HEK293T (cell line): ENCODE measurements at places on chromosomes 1 and 21.

- no peak for DNase-seq
Measured at GRCh38 chr1:165624441-165624840, 6.6 kb upstream of the MGST3 start.

- DNase-seq = peak; percentile 88
Measured at GRCh38 chr1:26111530-26112406, at the start of gene PDIK1L. TSS of gene PDIK1L (plus strand) at chr1:26111824. CDS start at chr1:26114309, 2,485 bp downstream.

GRCh38 chr1:212368073-212368484, 46.6 kb downstream of the PACC1 start:
- DNase-seq = peak; percentile 85

- no peak for DNase-seq
Measured at GRCh38 chr1:90417126-90417525, 300.0 kb downstream of the BARHL2 start.

GRCh38 chr1:29767088-29767685, 530.9 kb downstream of the PTPRU start:
- DNase-seq = no peak

- no peak for DNase-seq
Measured at GRCh38 chr1:89802841-89803240, 18.0 kb upstream of the LRRC8D start.

DNA sequence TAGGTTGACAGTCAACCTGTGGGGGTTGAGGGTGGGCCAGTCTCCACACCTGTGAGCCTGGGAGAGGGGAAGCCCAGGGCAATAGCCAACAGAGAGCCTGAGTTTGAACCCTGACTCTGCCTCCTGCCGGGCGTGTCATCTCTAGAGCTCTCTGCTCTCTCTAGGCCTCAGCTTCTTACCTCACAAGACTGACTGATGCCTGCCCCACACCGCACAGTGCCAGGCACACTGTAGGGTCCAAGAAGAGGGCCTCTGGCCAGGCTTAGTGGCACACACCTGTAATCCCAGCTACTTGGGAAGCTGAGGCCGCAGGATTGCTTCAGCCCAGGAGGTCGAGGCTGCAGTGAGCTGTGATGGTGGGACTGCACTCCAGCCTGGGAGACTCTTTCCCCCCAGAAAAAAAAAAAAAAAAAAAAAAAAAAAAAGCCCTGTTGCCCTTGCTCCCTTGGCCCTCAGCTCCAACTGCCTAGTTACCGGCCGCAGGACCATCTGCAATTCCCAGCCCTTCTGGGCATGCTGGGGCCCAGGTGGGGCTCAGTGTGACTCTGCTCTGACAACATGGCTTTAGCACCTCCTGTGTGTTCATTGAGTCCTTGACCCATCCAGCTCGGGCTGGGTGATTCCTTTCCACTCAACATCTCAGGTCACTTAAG, 25.1 kb downstream of the GRHL3 start:
- DNase-seq = no peak

DNA sequence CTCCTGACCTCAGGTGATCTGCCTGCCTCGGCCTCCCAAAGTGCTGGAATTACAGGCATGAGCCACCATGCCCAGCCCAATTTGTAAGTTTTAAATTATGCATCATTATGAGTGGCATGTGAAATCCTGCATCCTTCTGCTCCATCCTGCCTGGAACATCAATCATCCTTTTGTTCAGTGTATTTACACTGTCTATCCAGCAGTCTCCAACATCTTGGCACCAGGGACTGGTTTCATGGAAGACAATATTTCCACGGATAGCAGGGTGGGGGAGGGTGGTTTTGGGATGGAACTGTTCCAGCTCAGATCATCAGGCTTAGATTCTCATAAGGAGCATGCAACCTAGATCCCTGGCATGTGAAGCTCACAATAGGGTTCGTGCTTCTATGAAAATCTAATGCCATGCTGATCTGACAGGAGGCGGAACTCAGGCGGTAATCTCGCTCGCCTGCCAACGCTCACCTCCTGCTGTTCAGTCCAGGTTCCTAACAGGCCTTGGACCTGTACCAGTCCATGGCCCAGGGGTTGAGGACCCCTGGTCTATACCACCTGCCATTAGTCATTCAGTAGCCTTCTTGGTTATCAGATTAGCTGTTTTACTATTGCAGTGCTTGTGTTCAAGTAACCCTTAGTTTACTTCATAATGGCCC, 22.2 kb upstream of the TCEA3 start:
- DNase-seq = no peak

GRCh38 chr1:221509575-221510355, 232.1 kb downstream of the DUSP10 start:
- no peak for DNase-seq

DNA sequence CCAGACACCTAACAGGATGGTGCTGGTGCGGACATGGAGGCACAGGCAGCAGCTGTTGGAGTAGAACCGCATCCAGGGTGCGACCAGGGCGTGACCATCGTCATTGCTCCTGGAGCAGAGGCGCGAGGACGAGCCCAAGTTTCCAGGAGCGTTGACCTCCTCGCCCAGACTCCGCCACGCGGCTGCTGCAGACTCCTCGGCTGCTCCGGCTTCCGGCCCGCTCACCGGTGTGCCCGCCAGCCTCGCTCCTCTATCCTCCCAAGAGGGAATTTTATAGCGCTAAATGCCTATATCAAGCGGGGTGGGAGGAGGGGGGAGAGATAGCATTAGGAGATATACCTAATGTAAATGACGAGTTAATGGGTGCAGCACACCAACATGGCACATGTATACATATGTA, 5.3 kb upstream of the S100A12 start:
- DNase-seq = no peak

DNA sequence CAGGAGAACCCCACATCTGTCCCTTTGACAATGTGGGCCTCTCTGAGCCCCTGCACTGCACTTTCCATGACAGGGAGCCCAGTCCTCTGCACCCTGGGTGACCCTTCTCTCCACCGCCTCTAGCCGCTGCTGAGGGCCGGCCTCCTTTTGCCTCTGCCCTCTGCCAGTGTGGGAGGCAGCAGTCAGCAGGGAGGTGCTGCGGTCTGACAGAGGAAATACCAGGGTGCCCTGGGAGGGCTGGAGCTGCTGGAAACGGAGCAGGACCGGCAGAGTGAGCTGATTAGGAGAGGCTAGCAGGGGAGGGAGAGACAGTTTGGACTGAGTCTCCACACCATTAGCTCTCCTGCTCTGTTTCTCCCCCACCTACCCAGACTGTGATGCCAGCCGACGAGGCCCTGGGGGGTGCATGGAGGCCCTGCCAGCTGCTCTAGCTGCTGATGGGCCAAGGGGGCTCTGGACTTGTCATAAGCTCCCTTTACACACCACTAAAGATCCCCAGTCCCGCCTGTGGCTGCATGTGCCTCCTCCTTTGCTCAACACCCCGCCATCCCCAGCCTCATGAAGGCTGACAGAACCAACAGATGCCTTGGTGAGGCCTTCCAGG, 171.1 kb upstream of the KLHDC7A start:
- no peak for DNase-seq

GRCh38 chr1:230342019-230342418, 84.1 kb downstream of the PGBD5 start:
- DNase-seq = no peak

- no peak for DNase-seq
Measured at GRCh38 chr21:42242611-42243010, 23.7 kb downstream of the ABCG1 start.

- DNase-seq = no peak
Measured at GRCh38 chr1:206589206-206589605, 23.1 kb downstream of the EIF2D start.

- no peak for DNase-seq
Measured at GRCh38 chr1:7483634-7484383, 287.3 kb upstream of the VAMP3 start.

DNA sequence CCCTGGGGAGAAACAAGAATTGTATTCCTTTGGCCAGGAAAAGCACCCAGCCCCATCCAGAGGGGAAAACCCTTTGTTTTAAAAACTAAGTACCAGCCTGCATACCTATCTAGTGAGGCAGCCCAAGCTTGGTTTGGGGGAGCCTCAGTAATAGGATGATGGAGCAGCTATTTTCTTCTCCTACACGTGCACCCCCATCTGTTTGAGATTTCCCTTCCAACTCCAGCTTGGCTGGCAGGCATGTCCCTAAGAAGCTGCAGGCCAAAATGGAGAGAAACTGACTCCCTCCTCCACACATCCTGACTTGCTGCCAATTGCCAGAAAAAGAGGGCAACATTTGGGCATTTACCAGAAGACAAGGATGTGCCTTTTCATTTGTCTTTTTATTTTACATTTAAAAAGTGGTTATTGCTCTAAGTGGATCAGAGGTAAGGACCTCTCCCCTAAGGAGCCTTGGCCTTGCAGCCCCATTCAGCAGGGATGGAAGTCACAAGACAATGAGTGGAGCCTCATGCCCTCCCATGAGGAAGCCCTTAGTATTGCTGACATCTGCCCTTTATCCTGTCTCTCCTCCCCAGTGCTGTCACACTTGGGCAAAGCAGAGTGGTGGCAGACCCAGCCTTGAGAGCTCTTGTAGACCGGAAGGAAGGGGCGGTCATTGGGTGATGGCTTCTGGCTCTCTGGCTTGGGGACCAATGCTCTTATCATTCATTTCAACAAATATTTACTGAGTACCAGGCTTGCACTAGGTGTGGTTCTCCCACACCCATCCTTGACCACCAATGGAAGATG, 8.6 kb downstream of the FNDC5 start:
- DNase-seq = no peak

GRCh38 chr21:33115631-33116510, 45.9 kb downstream of the OLIG1 start:
- no peak for DNase-seq

- DNase-seq = no peak
Measured at GRCh38 chr1:228917755-228918154, 182.5 kb downstream of the RHOU start.

DNA sequence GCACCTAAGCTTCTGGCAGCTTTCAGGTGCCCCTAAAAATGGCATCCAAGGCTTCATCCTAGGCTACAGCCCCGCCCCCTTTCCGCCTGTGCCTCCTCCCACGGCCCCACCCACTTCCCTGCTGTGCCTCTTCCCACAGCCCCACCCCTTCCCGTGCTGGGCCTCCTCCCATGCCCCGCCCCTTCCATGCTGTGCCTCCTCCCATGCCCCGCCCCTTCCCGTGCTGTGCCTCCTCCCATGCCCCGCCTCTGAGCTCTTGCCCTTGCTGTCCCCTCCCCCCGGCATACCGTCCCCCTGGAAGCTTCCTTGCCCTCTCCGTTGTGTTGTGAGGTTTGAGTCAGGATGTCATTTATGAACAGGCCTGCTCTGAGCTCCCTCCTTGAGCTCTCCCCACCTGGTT, 228.5 kb upstream of the AJAP1 start:
- peak; percentile 36 for DNase-seq

DNA sequence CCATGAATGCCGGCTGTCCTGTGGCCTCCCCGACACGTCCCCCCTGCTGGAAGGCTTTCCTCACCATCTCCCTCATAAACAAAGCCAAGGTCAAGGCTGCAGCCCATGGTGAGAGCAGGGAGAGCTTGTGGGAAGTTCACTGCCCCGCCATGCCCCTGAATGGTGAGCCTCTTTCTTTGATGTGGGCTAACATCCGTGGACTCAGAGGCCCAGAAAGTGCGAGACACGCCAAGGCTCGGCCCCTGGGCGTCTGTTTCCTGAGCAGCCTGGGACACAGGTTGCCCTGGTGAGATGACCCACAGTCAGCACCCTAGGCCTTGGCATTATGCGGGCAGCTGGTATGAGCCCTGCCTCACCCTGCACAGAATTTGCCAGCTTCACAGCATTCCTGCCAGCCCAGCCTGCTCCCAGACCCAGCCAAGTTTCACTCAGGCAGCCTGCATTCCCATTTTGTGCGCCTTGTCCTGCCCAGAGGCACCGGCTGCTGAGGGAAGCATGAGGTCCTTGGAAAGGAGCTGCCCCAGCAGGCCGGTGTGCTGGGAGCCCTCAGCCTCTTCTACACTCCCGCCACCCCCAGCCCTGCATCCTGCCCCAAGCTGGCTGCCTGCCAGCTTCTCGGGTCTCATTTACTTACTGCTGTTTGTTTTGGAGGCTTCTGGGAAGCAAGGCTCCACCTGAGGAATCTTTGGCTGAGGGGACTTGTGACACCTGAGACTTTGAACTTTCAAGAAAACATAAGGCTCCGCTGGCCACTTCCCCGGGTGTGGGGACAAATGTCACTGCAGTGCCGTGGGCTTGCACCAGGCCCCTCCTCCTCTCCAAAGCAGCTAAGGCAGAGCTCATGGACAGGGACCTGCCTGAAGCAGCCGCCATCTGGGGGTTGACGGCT, 31.9 kb downstream of the NEK2 start:
- DNase-seq = peak; percentile 51

DNA sequence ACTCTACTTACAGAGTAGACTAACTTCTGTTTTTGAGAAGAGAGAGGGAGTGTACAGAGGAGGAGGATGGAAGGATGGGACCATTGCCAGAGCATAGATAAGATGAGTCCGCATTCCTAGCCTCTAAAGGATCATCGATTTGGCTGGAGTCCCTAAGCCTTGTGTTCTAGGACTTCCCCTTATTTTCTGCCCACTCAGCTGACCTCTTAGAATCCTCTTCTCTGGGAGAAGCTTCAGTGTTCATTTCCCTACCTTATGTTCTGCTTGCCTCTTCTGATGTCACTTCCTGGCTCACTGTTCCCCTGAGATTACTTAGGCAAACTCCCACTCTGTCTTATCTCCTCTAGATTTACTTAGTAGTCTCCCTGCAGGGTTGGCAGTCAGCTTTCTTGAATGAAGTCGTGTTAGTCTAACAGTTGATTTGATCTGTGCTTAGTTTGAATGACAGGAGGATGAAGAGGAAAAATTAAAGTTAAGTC, 156.7 kb downstream of the SYT2 start:
- DNase-seq = no peak

- no peak for DNase-seq
Measured at GRCh38 chr1:168320800-168321450, 40.2 kb downstream of the TBX19 start.

DNA sequence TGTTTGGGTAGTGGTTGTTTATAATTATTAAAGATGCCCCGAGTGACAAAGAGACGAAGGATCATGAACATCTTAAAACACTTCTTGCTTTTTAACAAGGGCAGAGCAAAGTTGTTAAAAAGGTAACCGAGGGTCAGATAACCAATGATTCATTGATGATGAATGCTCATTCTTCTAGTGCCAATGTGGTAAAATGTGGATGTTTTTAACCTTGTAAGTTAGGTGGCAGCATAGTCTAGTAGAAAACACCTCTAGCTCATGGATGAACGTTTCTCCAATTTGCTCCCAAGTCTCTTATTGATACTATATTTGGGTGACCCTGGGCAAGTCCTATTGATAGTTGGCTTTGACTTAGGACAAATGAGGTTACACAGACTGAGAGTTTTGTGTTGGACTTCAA, 167.9 kb downstream of the KIF26B start:
- no peak for DNase-seq
